Lower lobe of right lung (tissue), 2 donors: ENCODE measurements at places on chromosomes 2 and 18.

DNA sequence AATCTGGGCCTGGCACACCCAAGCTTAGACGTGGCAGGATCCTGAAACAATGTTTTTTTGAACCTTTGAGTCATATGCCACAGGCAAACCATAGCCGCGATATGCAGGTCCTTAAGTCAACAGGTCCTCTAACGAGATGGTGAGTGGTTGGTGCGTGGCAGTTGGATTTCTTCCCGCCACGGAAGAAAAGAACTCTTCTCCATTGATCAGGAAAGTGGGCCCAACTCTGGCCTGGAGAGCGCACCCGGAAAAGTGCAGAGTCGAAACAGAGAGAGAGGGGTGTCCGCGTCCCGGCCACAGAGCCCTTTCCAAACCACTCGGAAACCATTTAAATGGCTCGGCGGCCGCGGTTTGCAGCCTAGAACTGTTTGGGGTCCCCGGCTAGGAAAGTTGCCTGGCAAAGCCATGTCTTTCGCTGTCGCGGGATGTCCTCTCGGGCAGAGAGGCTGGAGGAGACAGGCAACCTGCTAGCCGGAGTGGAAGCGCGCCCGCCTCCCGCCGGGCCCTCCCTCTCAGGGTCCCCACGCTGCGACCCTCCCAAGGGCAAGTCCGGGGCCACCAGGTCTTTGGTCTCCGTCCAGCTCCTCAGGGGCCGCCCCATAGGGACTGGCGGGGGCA, 777 bp downstream of the GALNT3 start:
- DNase-seq = peak; percentile 52

GRCh38 chr18:32360682-32361345, 109.9 kb downstream of the GAREM1 start:
- no peak for DNase-seq

DNA sequence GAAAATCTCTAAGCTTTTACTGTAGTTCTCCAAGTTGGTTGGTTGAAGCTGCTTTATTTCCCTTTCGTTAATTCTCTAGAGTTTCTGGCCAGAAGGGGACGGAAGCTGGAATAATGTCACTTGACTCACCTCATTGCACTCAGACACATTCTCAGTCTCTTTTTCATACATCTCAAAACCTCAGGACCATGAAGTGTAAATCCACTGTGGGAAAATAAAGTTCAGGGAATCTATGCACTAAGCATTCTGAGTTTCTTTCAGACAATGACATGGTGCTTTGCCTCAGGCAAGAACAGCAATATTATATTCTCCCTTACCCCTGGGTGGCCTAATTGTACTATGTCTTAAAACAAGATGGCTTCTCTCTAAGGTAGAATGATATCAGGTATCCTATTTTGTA, 167.8 kb downstream of the PRPF40A start:
- no peak for DNase-seq

DNA sequence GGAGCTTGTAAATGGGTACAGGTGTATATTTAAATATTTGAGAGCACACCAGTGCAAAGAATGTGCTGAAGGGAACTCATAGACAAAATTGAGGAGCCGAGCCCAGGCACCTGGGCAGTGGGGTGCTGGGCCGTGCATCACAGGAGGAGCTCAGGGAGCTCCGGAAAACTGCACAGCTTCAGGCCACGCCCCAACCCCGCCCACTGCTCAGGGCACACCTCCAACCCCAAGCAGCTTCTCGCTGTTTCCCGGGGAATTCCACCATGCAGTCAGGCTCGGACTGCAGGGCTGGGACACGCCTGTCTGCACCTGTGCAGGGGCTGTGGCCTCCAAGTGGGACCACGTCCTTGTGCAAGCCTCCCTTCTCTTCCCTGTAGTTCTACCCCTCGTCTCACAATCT, 243.0 kb downstream of the HDAC4 start:
- DNase-seq = peak; percentile 65

DNA sequence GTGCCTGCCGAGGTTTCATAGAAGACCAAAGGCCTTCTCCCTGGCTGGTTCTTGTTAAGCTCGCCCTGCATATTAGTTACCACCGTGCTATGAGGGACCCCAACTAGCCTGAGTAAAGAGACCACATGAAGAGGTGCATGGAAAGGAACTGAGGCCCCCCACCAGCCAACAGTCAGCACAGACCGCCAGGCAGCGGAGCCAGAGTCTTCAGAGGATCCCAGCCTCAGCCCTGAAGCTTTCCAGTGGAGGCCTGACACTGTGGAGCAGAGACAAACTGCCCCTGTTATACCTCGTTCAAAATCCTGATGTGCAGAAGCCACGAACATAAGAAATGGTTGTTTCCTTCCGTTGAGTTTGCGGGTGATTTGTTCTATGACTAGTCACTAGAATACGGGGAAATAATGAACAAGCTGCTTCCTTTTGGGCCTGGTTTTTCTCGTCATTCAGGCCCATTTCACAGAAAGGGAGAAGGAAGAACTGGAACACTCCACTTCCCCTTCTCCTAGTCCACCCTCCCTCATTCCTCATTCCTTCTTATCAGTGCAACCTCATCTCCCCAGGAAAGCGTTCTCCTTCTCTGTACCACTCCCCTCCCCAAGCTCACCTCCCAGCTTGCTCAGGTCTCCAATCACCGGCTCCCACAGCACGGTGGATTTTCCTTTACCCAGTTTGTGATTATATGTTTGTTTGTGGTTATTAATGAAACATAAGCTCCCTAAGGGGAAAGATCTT, 3.0 kb upstream of the GLI2 start:
- DNase-seq = no peak

- DNase-seq = no peak
Measured at GRCh38 chr2:16118611-16119590, 178.6 kb downstream of the MYCN start.

DNA sequence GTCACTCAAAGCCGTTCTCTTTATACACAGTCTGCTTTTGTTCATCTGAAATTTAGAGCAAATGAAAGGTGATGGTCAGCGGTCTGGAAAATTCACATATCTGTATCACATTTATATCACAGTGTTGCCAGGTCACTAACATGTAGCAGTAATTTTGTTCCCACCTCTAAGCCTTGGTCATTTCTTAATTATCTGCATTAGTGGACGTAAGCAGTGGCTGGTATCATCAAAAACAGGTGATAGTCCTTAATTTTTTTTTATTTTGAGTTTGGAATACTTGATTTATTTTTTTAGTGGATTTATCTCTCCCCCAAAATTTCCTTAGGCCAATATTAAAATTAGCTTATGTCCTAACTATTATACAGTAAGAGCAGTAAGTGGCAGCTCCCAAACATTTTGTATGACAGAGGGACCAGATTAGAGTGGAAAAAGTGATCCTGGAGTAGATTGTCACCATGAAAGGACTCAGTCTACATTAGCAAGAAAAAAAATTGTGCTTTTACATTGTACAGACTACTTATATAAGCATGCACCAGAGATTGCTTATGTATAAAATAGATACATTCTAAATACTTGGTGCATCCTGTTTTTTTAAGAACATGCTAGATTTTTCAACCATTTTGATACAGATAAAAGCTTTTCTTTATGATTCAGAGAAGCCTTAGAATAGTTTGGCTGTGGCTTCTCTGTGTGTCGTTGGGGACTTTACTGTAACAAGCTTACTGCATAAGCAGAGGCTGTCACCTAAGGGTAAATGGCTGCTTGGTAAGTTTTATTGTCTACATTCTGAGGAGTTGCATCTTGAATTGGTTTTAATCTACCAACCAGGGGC, 65.0 kb downstream of the MAPRE2 start:
- DNase-seq = no peak

- DNase-seq = no peak
Measured at GRCh38 chr18:40417501-40417900, 1537.5 kb upstream of the PIK3C3 start.

DNA sequence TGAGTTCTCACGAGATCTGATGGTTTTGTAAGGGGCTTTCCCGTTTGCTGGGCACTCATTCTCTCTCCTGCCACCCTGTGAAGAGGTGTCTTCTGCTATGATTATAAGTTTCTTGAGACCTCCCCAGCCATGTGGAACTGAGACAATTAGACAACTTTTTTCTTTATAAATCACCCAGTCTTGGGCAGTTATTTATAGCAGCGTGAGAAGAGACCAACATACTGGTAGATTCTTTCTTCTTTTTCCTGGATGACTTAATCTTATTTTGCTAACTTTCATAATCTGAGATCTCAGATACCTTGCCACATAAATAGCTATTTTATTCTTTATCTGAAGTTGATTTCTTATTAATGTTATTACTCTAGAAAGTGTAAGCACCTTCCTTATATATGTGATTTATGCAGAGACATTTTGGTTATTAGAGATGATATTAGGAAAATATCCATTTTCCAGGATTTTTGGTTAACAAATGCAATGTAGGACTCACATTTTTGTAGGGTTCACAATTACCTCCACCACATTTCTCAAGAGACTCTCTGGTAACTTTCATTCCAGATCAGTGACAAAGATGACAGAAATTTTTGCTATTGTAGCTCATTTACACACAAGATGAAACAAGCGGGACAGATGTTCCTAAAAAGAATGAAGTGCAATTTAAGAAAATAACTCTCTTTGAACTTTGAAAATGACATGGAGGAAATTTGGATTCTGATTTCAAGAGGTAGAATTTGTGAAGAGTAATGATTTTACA, 97.9 kb upstream of the RND3 start:
- DNase-seq = no peak
